Epithelial cell of esophagus (primary cell): ENCODE measurements at places on chromosomes 5 and 9.

DNA sequence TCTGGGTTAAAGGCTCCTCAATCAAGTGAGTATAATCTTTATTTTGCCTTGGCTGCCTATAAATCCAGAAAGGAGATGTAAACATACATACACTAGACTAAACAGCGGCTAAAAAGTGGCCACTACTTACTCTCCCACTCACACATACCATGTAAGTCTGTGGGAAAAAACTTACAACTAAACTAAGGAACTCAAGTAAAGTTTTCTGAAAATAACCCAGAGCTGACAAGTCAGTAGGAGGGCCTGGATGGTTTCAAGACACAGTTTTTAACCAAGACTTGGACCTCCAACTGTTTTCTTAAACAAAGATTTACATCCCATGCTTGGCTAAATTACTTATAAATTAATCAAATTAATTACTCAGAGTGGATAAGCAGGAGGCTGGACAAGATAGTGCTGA lies 64.5 kb downstream of the CEP120 start:
- DNase-seq, result no peak

DNA sequence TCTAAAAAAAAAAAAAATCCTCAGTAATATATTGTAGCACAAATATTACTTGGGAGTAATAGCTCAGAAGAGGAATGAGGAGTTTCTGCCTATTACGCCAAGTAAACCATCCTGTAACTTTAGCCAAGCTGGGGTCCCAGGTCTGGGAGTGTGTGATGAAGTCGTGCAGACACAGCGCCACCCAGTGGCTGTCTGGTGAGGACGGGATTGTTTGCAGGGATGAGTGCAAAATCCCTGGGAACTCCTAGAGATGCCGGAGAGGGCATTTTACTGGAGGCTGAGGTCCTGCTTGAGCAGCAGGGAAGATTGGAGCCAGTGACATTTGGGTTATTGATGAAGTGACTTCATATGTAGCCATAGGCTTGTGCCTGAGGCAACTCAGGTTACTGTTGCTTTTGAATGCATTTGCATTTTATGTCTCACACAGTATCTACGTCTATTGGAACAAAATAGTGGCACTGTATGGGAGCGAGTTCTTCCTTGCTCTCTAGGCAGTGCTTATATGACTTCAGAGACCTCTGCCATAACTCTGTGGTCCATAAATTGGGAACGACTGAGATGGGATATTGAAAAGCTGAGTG lies 72.8 kb downstream of the PSAT1 start:
- peak; percentile 69 for DNase-seq

- DNase-seq, result no peak
Observed at GRCh38 chr9:72772661-72773060, 180.2 kb downstream of the ALDH1A1 start.

- DNase-seq, result peak; percentile 34
Observed at GRCh38 chr9:136840877-136841645, 1.2 kb upstream of the AJM1 start.

DNA sequence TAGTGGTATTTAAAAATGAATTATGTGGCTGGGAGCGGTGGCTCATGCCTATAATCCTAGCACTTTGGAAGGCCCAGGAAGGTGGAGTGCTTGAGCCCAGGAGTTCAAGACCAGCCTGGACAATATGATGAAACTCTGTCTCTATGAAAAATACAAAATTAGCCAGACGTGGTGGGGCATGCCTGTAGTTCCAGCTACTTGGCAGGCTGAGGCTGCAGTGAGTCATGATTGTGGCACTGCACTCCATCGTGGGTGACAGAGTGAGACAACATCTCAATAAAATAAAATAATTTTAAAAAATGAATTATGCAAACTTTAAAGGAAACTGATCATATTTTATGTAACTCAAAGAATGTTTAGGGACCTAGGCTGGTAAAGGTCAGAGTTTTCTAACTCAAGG lies 310.8 kb upstream of the DMRT1 start:
- peak; percentile 88 for DNase-seq

DNA sequence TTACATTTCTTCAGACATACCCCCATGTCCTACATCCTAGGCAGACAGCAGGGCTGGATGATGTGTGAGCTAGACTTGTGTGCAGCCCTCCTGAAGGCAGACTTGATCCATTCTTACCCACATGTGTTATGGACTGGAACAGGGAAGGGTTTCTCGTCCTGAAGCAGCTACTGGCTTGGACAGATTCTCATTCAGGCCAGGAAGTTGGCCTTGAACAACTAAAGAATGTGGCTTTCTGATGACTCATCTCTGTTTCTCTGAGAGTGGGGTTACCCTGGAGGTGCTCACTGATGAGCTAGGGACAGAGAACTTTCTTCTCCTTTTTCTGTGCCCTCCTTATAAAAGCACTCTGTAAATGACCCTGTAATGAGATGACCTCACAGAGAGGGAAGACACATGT lies 246.5 kb downstream of the PCSK5 start:
- DNase-seq, result peak; percentile 65

- no peak for DNase-seq
Observed at GRCh38 chr5:43728581-43728980, 125.6 kb downstream of the NNT start.

- no peak for DNase-seq
Observed at GRCh38 chr9:96177719-96178028, 124.3 kb downstream of the HSD17B3 start.

DNA sequence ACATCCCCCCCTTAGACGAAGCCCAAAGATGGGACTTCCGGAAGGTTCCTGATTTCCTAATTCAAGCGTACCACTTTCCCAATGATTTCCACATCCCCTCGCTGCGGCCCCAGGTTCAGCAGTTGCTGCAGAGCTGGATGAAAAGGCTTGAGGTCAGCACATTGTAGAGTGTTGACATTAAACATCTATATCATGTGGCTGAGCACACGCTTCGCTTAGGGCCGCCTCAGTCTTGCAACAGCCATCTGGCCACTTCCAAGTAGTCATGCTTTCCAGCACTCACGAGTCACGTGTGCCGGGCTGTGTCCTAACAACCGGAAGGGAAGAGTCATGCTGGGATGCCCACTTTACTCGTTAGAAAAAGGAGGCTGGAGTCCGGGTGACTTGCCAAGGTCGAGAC lies 340.6 kb upstream of the IRX4 start:
- DNase-seq, result no peak

- DNase-seq, result no peak
Observed at GRCh38 chr5:1875281-1875842, 7.4 kb downstream of the IRX4 start.

DNA sequence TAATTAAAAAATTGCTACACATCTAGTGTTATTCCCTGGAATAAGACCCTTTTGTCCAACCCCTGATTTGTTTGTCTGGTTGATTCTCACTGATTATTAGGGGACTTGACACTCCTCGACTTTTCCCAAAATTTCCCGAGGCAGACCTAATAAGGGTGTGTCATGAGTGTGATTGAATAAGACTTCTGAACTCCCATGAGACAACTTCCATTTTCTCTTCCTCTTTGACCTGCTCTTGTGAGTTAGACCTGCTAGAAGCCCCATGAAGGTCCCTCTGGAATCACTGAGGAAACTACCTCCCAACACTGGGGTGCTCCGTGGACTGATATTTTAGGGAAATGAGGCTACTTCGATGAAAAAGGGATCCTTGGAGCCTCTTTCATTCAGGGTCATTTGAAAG lies 83.4 kb downstream of the MUSK start:
- no peak for DNase-seq
